Left renal cortex interstitium (tissue), 4 donors: ENCODE measurements at places on chromosomes 5 and 9.

DNA sequence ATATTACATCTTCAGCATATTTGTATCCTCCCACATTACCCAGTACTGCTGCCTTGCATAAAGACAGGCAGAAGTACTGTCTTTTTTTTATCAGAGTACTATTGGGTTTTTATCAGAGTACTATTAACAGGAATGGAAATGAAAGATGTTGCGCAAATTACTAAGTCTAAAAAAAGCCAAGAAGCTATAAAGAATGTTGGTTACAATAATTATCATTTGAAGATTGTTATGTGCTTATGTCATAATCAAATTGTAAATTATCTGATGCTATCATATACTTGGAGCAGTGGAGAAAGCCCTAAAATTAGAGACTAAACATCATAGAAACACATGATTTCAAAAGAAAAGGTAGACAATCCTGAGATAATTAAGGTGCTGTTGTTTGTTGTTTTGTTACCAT, 188.8 kb downstream of the CCDC192 start:
- no peak for DNase-seq

DNA sequence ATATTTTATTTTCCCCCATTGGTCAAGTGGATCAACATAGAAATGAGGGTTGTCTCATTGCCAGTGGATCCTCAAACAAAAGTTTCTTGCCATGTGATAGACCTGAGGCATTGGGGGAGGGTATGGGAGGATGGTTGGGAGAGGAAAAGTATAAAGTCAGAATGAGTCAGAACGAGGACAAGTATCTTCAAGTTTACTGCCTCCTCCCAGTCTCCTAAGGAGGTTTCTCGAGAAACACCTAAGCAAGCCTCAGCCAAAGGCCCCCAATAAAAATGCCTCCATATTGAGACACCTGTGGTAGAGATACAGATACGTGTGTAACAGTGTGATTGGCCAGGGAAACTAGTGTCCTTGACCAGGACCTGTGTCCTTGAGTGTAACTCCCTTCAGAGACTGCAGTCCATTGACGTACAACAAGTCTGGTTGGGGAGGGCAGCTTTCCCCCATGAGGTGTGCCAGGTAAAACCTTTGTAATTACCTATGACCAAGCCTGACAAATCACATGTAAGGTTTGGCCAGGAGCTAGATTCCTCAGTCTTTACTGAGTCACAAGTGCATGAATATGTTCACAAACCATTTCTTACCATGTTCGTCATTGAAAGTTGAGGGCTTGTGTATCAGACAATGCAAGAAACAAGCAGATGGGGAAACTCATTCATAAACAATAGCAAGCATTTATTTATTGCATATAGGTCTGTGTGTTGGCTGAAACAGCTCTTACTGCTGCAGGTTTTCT, 198.6 kb upstream of the SH3GL2 start:
- no peak for DNase-seq

- no peak for DNase-seq
Observed at GRCh38 chr5:157677931-157678330, 6.6 kb downstream of the C5orf52 start.

DNA sequence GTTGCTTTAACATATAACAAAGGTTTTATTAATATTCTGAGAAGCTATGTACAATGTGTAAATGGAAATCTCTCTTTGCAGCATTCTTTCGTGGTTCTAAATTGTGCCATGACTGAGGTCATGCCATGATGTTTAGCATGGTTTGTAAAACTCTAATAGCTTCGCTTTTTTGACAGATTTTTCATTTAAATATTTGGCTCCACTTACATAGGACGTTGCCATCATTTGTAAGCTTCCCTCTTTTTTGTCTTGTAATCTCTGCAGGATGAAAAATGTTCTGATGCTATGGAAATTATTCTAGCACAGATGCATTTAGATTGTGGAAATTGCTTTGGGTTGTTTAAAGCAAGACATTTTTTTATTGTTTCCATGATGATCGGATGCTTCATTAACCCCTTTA, 1054.8 kb downstream of the MAT2B start:
- DNase-seq: no peak

DNA sequence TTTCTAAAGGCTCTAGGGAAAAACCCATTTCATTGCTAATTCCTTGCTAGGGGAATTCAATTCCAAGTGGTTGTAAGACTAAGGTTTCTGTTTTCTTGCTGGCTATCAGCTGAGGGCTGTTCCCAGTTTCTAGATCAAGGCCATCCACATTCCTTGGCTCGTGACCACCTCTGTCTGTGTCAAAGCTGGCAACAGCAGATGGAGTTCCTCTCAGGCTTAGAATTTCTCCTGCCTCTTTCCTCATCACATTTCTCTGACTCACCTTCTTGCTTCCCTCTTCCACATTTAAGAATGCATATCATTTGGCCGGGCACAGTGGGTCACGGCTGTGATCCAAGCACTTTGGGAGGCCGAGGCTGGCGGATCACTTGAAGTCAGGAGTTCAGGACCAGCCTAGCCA, 19.0 kb downstream of the DAB2IP start:
- no peak for DNase-seq

GRCh38 chr9:132562306-132562573, 20.2 kb upstream of the BARHL1 start:
- no peak for DNase-seq

GRCh38 chr9:33349743-33350142, 52.6 kb downstream of the AQP7 start:
- no peak for DNase-seq

- no peak for DNase-seq
Observed at GRCh38 chr9:127167560-127168326, 45.3 kb upstream of the ANGPTL2 start.

GRCh38 chr5:66994790-66995189, 201.8 kb downstream of the CD180 start:
- DNase-seq: no peak
